ENCODE measurements at places on chromosomes 7 and 10. TPM values are rescaled to one million over a fixed set of nuclear protein-coding genes. Genes with fewer than 3 reads are reported as not detected.

The LRIT1 gene
- not detected for total RNA-seq

The LBX1 gene
- not detected for total RNA-seq

The TMEM229A gene
- total RNA-seq, result 0.46 TPM

- H3K27me3 ChIP-seq, result no peaks in the 10 kb centered on the region
- no peak for DNase-seq
- no peak overlapping the region for H3K4me3 ChIP-seq
- H3K4me1 ChIP-seq, result no peaks in the 10 kb centered on the region
- no peak overlapping the region for H3K27ac ChIP-seq
Observed at GRCh38 chr7:137539111-137539715, 195.7 kb upstream of the PTN start.

DNA sequence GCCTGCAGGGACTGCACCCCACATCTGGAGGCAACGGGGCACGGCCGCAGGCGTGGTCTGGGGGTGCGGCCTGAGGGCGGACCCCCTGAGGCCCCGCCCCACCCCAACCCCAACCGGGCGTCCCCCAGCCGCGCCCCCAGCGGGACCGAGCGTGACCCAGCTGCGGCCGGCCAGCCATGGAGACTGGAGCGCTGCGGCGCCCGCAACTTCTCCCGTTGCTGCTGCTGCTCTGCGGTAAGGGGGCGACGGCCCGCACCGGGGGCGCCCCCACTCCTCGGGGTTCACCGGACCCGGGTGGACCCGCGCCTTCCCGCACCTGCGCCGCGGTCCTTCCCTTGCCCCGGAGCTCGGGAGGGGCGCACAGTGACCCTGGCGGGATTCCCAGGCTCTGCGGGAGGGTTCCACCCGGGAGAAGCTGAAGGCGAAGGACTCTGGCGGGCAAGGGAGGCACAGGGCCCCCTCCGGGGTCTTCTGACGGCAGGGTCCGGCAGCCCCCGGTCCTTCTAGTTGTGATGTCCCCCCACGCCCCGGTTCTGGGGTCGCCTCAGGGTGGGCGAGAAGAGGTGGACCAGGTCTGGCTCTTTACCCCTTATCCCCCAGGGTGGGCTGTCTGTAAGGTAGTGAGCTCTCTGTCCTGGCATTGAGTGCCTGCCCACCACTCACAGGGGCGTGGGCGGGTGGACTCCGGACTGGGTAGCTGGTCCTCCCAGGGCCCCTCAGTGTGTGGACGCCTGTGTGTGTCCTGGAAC lies at the start of gene RAMP3:
Gene RAMP3 (plus strand): TSS at position 139 of the 749 bp plus-strand sequence. CDS start 38 bp downstream, at position 177.
- H3K27ac ChIP-seq, result no peak within 1 kb of the TSS
- H3K4me1 ChIP-seq, result no peaks in the 10 kb centered on the region
- peaks cover 10% of the 10 kb centered on the region for H3K27me3 ChIP-seq
- H3K4me3 ChIP-seq, result peak within 1 kb of the TSS; percentile 85
- H3K36me3 ChIP-seq, result no peaks in the 10 kb centered on the region
- DNase-seq, result no peak

Data from H9 (cell line).